NCI-H69 (cell line): ENCODE measurements at places on chromosomes 11 and 22.

GRCh38 chr11:61328351-61328750, 4.6 kb downstream of the DDB1 start:
- no peak for DNase-seq

GRCh38 chr11:121650351-121651256, 197.8 kb upstream of the SORL1-AS1 start:
- DNase-seq: peak; percentile 48

DNA sequence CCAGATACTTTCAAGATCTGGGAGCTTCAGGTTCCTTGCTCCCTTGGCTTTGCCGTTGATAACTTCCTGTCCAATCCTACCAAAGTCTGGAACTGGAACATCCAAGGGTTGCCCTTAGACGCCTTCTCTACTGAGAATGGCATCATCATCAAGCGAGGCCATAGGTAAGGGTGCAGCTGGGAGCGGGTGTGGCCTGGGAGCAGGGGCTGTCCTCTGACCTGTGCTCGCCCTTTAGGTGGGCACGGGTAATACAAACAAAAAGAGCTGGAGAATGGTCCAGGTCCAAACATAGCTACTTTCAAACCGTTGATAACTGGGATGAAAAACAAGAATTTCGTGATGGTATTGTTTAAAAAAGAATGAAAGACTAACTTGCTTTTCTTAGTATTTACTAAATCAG, 25.0 kb downstream of the CASP12 start:
- DNase-seq: peak; percentile 4

- no peak for DNase-seq
These were observed 101.6 kb downstream of the CCDC81 start for GRCh38 chr11:86476109-86476861.

- DNase-seq: no peak
These were observed 35.7 kb downstream of the LRRC32 start for GRCh38 chr11:76634886-76635285.

- no peak for DNase-seq
These were observed 173.7 kb upstream of the ANO3 start for GRCh38 chr11:26158251-26158650.

- no peak for DNase-seq
These were observed 43.1 kb downstream of the CACNG2 start for GRCh38 chr22:36660510-36660840.

DNA sequence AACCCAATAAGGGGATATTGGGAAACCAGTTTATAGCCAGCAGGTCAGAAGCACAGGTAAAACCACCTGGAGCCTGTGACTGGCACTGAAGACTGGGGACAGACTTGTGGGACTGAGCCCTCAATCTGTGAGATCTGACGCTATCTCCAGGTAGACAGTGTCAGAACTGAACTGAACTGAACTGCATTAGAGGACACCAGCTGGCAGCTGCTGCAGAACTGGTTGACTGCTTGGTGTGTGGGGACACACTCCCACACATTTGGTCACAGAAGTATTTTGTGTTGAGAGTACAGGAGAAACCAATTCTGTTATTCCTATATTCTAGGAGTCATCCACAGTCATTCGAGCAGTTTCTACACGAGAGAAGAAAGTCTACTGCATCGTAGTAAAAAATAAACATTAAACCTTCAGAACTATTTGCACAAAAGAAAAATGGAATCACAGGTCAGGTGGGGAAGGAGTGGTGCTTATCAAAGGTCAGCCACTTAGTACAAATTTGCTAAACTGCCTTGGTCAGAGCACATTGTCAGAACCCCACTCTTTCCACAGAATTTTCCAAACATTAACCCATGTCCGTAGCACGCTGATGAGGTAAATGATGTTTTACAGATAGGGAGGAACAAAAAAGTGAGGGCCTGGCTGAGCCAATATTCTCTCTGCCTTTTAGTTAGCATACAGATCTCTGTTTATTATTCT, 77.2 kb downstream of the SIK3 start:
- no peak for DNase-seq

DNA sequence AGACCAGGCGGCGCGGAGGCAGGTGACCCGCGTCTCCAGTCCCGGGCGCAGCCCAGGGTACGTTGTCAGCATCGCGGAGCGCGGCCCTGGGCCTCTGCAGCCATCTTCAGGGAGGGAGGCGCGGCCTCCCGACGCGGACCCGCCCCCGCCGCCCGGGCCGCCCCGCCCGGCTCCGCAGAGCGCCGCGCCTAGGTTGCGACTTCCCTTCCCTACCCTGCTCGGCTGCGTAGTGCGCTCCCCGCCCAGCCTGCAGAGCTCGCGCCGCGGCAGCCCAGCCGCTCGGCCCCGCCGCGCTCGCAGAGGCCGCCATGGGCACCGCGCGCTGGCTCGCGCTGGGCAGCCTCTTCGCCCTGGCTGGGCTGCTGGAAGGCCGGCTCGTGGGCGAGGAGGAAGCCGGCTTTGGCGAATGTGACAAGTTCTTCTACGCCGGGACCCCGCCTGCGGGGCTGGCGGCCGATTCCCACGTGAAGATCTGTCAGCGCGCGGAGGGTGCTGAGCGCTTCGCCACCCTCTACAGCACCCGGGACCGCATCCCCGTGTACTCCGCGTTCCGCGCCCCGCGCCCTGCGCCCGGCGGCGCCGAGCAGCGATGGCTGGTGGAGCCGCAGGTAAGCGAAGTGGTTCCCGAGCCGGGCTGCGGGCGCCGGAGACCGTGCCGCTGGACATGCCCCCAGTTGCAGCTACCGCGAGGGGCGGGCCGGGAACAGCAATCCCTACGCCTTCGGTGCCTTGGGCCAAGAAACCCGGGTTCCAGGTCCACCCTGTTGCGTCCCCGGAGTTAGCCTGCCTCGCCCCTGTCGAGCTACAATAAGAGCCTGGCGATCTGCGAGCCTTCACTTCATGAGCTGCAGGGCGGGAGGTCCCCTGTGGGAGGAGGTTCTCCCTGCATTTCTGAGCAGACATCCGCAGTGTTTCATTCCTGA, at the start of gene ENDOD1:
Gene ENDOD1 (plus strand): TSS at position 227 of the 923 bp plus-strand sequence. CDS start 82 bp downstream, at position 309.
- DNase-seq: peak; percentile 93

DNA sequence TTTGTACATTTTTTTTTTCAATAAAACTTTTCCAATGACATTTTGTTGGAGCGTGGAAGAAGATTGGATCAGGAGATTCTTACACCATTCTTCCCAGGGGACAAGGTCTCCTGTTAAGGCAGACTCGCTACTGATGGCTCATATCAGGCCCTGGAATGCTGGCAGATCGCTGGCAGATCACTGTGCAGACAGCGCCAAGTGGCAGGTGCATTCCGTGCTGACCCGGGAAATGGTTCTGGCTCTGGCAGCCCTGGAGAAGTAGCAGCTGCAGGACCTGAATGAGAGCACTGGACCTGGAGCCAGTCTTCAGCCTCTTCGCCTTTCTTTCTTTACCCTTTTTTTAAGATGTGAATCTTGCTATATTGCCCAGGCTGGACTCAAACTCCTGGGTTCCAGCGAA, 10.7 kb downstream of the SERPINH1 start:
- DNase-seq: no peak

GRCh38 chr11:61309141-61309540, 14.0 kb upstream of the VWCE start:
- no peak for DNase-seq

GRCh38 chr11:810040-810567, 337 bp downstream of the RPLP2 start:
- peak; percentile 57 for DNase-seq

DNA sequence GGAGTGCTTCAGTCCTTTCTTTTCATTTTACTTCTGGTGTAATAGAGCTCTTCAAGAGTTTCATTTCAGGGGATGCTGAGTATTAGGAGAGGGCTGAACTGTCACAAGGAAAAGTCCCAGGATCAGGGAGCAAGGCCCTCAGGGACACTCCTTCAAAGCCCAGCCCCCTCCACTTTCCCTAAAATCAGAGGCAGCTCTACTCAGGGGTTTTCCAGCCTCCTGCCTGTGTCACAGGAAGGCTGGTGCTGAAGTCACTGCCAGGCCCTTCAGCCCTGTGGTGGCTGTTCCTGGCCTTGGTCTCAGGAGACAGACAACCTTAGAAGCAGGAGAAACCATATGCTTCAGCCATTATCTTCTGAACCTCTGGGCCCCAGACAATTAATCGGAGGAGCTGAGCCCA, 36.4 kb upstream of the KIRREL3 start:
- peak; percentile 92 for DNase-seq

GRCh38 chr11:17544181-17544622, at the start of gene USH1C:
TSS of gene USH1C (minus strand) at chr11:17544416. CDS start at chr11:17544307, 109 bp downstream.
- DNase-seq: peak; percentile 9

- DNase-seq: no peak
These were observed 57.0 kb downstream of the CELSR1 start for GRCh38 chr22:46480396-46480795.

DNA sequence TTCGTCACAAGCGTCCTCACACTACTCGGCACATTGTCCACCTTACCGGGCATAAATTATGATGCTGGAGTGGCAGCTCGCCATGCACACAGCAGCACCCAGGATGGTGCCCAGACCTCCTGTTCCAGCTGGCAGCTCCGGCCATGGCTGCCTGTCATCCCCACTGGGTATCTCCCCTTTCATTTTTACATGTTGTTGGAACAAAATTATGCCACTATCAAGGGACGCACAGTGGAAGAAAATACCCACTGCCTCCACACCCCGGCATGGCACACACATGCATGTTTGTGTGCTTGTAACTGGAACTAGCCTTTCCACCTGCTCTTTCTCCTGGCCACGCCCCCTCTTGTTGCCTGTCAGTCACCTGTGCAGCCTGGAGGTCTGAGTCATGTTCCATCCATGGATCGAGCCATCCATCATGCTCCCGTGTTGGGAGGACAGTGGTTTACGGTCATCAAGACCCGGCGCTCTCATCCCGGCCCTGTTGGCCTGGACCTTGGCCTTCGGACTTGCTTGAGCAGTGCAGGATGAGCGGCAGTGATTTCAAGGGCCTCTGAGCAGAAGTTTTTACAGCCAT, 1069.6 kb downstream of the BRD1 start:
- no peak for DNase-seq

DNA sequence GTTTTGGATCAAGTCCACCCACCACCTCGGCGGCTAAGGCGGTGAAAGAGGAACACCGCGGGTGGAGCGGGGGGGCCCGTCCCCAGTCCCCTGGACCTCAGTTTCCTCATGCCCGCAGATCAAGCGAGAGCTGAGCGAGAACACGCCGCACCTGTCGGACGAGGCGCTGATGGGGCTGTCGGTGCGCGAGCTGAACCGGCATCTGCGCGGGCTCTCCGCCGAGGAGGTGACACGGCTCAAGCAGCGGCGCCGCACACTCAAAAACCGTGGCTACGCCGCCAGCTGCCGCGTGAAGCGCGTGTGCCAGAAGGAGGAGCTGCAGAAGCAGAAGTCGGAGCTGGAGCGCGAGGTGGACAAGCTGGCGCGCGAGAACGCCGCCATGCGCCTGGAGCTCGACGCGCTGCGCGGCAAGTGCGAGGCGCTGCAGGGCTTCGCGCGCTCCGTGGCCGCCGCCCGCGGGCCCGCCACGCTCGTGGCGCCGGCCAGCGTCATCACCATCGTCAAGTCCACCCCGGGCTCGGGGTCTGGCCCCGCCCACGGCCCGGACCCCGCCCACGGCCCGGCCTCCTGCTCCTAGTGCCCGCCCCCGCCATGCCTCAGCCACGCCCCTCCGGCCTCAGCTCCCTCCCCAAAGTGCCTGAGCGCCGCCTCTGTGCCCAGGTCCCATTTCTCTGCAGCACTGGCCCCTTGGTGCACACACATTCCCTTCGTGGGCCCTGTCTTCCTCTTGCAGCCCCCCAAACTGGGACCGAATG, 12.7 kb downstream of the MAFF start:
- no peak for DNase-seq

DNA sequence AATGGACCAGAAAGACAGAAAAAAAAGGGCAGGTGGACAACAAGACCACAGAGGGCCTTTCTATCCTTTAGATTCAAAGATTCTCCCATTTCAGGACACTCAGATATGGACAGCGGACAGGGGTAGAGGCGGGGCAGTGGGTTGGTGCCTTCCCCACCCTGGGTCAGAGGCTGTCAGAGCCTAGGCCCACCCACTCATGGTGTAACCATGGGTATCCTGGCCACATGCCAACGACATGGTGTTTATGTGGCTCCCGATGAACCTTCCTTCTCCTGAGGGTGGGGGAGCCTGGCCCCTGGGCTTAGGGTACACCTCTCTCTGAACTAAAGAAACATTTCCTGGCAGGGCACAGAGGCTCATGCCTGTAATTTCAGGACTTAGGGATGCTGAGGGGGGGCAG, 14.3 kb upstream of the P2RY2 start:
- peak; percentile 53 for DNase-seq

GRCh38 chr22:46798366-46799350, 36.2 kb downstream of the TBC1D22A start:
- peak; percentile 82 for DNase-seq

GRCh38 chr11:117941976-117942654, 12.9 kb upstream of the TMPRSS13 start:
- no peak for DNase-seq

- DNase-seq: no peak
These were observed 4.7 kb upstream of the SUSD2 start for GRCh38 chr22:24176630-24177029.

GRCh38 chr11:67576735-67577475, 6.7 kb upstream of the GSTP1 start:
- peak; percentile 21 for DNase-seq

DNA sequence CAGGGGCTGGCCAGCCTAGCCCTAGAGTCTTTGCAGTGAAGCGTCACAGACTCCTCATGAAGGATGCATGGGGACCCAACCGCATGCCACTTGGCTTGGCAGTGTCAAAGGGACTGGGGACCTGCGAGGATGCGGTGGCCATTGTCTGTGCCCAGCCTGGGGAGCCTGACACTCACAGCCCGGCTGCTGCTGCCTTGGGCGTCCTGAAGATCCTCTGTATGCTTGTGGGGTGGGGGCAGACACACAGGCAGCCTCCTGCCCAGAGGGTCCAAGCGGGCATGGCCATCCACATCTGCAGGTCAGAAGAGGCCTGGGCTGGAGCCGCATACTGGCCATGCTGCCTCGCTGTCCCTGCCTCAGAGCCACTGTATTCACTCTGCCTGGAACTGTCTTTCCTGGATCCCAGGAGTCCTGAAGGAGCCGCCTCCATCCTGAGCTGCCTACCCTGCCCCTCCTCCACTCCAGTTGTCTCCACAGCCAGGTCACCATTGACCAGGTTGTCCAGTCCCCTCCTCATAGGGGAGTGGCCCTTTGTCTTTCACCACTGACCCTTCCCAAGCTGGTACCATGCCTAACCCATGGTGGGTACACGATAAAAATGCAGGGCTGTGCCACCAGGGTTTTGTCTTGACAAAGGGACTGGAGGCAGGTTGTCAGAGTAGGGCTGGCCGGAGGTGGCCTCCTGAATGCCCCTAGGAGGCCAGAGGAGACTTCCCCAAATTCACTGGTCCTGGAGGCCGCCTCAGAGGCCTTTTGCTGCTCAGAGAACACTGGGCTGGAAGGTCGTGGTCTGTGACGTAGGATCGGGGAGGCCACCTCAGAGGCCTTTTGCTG, 107.0 kb downstream of the KCNQ1OT1 start:
- DNase-seq: no peak

DNA sequence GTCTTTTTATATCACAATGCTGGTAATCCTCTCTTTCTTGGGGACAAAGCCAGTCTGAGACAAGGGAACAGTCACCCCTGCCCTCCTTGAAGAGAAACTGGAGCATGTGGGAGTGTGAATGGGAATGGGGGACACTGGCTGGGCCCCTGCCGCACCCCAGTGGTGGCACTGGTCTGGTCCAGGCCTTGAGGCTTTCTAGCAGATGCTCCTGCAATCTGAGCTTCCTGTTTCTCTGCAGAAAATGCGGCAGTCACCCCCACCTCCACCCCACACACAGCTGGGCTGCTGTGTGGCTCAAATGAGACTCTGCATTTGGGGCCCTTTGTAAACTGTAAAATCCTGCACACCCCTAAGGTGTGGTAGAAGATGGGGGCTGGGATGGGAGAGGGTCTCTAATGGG, 6.6 kb upstream of the MARK2 start:
- DNase-seq: no peak
